ENCODE measurements at places on chromosomes 2 and 18.

DNA sequence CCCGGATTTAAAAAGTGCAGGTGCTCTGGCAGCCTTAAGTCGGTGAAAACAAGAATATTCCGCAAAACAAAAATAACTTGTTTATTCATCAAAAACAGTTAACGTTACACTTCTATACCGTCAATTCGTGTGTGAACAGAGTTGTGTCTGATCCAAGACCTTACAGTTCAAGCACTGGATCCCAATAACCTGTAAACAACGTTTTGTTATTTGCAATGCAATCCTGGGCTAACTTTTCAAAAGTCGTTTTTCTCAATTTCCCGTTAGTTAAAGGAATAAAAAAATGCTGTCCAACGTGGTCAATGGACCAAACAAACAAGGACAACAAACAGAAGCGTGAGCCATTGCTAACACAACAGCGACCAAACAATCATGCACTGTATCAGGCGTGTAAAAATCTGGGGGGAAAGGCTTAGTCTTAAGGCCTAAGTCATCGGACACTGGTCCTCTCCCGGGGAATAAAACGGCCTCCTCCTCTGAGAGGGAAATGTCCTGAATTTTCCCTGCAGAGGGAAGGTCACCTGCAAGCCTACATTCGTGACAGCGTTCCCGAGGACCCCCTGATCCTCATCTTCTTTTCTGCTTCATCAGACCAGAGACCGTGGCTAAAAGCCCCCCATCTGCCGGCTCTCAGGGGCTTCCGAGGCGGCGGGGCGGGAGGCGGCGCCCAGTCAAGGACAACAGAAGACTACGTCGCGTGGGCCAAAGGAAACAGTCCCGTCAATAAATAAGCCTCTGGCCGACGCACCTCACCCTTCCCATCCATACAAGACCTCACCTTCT lies 490 bp downstream of the NDUFS1 start:
- DNase-seq, result no peak

DNA sequence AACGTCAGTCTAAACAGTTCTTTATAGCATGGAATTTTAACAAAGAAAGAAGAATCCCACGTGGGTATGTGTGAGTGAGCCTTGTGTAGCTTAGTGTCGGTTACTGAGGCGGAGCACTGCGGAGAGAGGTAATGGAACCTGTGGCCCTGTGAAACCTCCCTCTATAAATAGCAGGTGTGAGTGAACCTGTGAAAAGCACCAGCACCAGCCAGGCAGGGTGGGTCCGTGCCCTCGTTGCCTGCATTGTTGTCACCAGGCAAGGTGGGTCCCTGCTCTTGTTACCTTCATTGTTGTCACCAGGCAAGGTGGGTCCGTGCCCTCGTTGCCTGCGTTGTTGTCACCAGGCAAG lies 4.7 kb downstream of the CTDP1 start:
- DNase-seq, result no peak

- DNase-seq, result no peak
These were observed 10.5 kb upstream of the SMIM21 start for GRCh38 chr18:75437979-75438378.

DNA sequence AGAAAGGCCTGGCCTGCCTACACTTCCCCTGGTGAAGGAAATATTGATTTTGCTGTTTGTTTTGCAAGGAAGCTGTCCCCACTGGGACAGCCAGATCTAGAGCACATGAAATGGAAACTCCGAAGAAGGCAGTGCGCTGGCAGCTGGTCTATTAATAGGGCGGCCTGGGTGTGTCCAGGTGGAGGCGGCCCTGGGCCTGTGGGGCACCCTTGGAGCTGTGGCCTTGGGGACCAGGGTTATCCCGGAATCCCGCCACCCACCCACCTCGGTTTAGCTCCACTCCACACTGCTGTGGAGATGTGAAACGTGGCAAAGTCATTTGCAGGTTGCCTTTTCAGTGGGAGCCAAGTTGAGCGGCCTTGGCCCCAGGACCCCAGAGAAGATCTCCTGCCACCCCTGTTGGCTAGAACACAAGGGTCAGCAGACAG lies 204.3 kb downstream of the KLHL29 start:
- DNase-seq, result no peak

DNA sequence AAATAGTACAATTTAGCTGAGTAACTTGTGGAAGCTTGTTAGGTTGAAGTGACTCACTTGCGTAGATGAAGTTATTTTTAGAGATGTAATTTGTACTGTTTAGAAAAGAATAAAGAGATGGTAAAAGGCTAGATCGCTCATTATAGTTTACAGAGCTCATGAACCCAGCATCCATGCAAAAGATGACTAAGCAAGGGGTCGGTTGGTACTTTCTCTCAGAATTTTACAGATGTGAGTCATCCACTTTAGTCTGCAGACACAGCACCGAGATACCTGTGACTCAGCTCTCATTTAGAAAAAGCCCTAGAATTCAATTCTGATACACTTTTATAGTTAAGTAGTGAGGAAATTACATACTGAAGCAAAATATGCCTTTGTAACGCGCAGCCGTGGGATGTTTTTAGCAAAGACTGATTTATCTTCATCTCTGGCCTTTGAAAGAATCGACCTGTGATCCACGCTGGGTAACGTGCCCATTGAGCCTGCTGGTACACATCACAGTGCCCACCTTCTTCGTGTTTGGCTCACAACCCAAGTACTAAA lies 116.5 kb upstream of the FOSL2 start:
- no peak for DNase-seq

DNA sequence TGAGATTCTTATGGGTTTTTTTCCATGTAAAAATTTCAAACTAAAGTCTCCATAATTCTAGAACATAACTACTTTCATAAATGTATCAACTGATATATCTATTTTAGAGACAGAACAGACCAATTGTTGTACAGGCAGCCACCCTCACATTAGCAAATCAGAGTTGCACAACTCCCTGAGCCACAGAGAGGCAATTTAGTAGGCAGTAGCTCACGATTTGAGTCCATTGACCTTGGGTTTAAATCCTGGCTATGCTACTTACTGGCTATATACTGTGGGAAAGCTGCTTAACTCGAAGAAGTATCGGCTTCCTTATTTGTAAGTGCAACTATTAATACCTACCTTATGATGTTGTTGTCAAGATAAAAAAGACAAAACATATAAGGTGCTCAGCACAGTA lies 16.2 kb downstream of the MTIF2 start:
- DNase-seq, result no peak

Data from NCI-H446 treated with DMSO at 0.1 percent for 48 hours (cell line).